DMS 273 treated with DMSO at 0.1 percent for 48 hours (cell line): ENCODE measurements at places on chromosomes 2 and 18.

- DNase-seq: no peak
Observed at GRCh38 chr2:219442256-219443015, 7.8 kb downstream of the SPEG start.

GRCh38 chr2:219902891-219903552 lies 275.6 kb downstream of the SLC4A3 start:
- DNase-seq: no peak

- DNase-seq: no peak
Observed at GRCh38 chr2:39266916-39267434, 23.2 kb upstream of the CDKL4 start.

- DNase-seq: no peak
Observed at GRCh38 chr2:170159060-170159459, 18.9 kb upstream of the MYO3B start.
